Endothelial cell (in vitro differentiated cells): ENCODE measurements at places on chromosomes 4 and X.

- no peaks in the 10 kb centered on the region for H3K36me3 ChIP-seq
- peaks cover 4% of the 10 kb centered on the region for H3K4me1 ChIP-seq
- H3K27ac ChIP-seq: no peak overlapping the region
- no peaks in the 10 kb centered on the region for H3K27me3 ChIP-seq
- DNase-seq: no peak
- H3K4me3 ChIP-seq: no peak overlapping the region
These were observed 1670.4 kb upstream of the AGA start for GRCh38 chr4:179112441-179113170.

DNA sequence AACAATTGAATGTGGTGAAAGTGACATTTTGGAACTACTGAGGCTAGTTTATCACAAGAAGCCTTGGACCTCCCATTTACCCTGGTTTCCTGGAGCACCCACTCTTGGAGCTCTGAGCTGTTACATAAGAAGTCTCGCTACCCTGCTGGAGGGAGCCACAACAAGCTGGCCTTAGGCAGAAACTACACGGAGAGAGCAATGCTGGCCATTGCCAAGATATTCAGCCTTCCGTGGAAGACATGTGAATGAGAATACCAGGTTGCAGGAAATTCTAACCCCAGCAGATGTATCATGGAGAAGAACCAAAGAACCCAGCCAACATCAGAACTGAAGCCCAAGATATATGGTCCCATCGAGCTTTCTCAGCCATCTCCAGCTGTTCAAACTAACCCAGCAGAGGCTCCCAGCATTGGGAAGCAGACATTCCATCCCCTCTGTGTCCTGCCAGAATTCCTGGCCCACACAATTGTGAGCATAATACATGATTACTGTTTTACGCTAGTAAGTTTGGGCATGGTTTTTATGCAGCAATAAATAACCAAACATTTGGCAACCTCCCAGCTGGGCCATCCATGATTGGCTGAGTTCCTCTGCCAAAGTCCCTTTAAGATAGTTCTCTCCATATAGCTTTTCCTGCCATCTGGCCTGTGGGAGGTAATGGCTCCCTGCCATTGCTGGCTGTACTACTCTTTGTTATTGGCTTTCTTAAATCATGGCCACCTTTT, 17.9 kb upstream of the PDE5A start:
- no peaks in the 10 kb centered on the region for H3K27me3 ChIP-seq
- DNase-seq: no peak
- no peaks in the 10 kb centered on the region for H3K4me1 ChIP-seq
- H3K27ac ChIP-seq: no peak overlapping the region

DNA sequence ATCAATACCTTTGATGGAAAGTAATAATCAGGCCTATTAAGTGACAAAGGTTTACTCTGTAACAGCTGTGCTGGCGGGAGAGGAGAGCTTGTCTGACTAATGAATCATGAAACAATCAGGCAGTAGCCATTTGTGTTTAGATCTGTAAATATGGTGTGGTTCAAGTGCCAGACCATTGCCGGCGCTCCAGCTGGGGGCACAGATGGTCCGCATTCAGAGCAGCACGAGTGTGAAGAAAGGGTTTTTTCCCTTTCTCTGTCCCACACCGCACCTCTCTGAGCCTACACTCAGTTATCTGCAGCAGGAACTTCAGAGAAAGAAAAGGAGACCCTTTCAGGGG, 111.3 kb upstream of the PAQR3 start:
- no peaks in the 10 kb centered on the region for H3K36me3 ChIP-seq
- no peak overlapping the region for H3K4me3 ChIP-seq
- no peak for DNase-seq
- peaks cover 5% of the 10 kb centered on the region for H3K4me1 ChIP-seq
- no peak overlapping the region for H3K27ac ChIP-seq
- H3K27me3 ChIP-seq: no peaks in the 10 kb centered on the region

GRCh38 chrX:48475296-48475695, 703 bp upstream of the FTSJ1 start:
- H3K27me3 ChIP-seq: peaks cover 7% of the 10 kb centered on the region
- H3K4me1 ChIP-seq: peaks cover 35% of the 10 kb centered on the region
- H3K36me3 ChIP-seq: peaks cover 16% of the 10 kb centered on the region
- DNase-seq: no peak
- H3K4me3 ChIP-seq: peak overlapping the region; percentile 95

- H3K36me3 ChIP-seq: no peaks in the 10 kb centered on the region
- no peak overlapping the region for H3K4me3 ChIP-seq
- no peaks in the 10 kb centered on the region for H3K4me1 ChIP-seq
- no peaks in the 10 kb centered on the region for H3K27me3 ChIP-seq
- no peak overlapping the region for H3K27ac ChIP-seq
These were observed 1144.4 kb downstream of the NLGN4X start for GRCh38 chrX:5084279-5084678.

GRCh38 chr4:84680956-84681355, 98.0 kb downstream of the CDS1 start:
- H3K4me3 ChIP-seq: no peak overlapping the region
- peaks cover 34% of the 10 kb centered on the region for H3K36me3 ChIP-seq
- no peak for DNase-seq
- H3K27ac ChIP-seq: peak overlapping the region; percentile 5

GRCh38 chr4:46953564-46953963, 39.8 kb downstream of the GABRA4 start:
- no peak overlapping the region for H3K4me3 ChIP-seq
- H3K4me1 ChIP-seq: no peaks in the 10 kb centered on the region
- no peaks in the 10 kb centered on the region for H3K27me3 ChIP-seq
- H3K36me3 ChIP-seq: no peaks in the 10 kb centered on the region
- no peak overlapping the region for H3K27ac ChIP-seq
